Heart right ventricle (tissue), 16 donors: ENCODE measurements at places on chromosomes 2 and 18. TPM values are rescaled to one million over a fixed set of nuclear protein-coding genes. Genes with fewer than 3 reads are reported as not detected.

GRCh38 chr2:109649736-109650695 lies 35.9 kb downstream of the SOWAHC start:
- no peaks in the 10 kb centered on the region for H3K36me3 ChIP-seq
- DNase-seq, result no peak
- H3K27me3 ChIP-seq, result no peaks in the 10 kb centered on the region
- no peak overlapping the region for H3K4me3 ChIP-seq
- no peak overlapping the region for H3K27ac ChIP-seq

GRCh38 chr18:6666012-6666685 lies 63.4 kb upstream of the ARHGAP28 start:
- DNase-seq, result no peak
- H3K27me3 ChIP-seq, result no peaks in the 10 kb centered on the region
- H3K4me3 ChIP-seq, result no peak overlapping the region
- no peaks in the 10 kb centered on the region for H3K4me1 ChIP-seq

- H3K4me1 ChIP-seq, result no peaks in the 10 kb centered on the region
- no peak overlapping the region for H3K4me3 ChIP-seq
- no peaks in the 10 kb centered on the region for H3K27me3 ChIP-seq
- H3K36me3 ChIP-seq, result no peaks in the 10 kb centered on the region
- no peak overlapping the region for H3K27ac ChIP-seq
Measured at GRCh38 chr18:76483780-76484179, 11.3 kb downstream of the ZNF516 start.

GRCh38 chr2:237154082-237154638 lies 68.5 kb downstream of the COPS8 start:
- no peaks in the 10 kb centered on the region for H3K4me1 ChIP-seq
- H3K36me3 ChIP-seq, result no peaks in the 10 kb centered on the region
- DNase-seq, result no peak
- no peak overlapping the region for H3K27ac ChIP-seq
- H3K27me3 ChIP-seq, result no peaks in the 10 kb centered on the region

- peaks cover 8% of the 10 kb centered on the region for H3K36me3 ChIP-seq
- DNase-seq, result no peak
- peaks cover 77% of the 10 kb centered on the region for H3K4me1 ChIP-seq
- no peaks in the 10 kb centered on the region for H3K27me3 ChIP-seq
Measured at GRCh38 chr2:33482518-33482917, 6.1 kb downstream of the RASGRP3 start.

DNA sequence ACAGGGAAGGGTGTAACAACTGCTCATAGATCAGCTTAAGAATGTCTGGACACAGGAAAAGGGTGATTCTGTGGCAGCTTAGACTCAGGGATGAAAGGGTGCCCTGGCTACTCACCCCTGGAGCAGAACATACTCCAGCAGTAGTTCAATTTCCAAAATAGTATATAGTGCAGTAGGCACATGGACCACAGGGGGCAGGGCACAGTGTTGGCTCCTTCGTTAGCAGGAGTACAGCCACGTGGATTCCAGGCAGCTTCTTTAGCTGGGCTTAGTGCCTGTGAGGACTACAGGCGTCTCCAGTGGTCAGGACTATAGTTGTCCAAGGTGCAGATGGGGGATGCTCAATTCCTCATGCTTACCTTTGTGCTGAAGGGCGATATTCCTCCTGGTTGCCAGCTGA lies 277.5 kb upstream of the DDX18 start:
- DNase-seq, result no peak
- no peaks in the 10 kb centered on the region for H3K36me3 ChIP-seq
- H3K4me1 ChIP-seq, result no peaks in the 10 kb centered on the region
- H3K4me3 ChIP-seq, result no peak overlapping the region
- H3K27me3 ChIP-seq, result peaks cover 4% of the 10 kb centered on the region
- H3K27ac ChIP-seq, result no peak overlapping the region

- no peaks in the 10 kb centered on the region for H3K27me3 ChIP-seq
- peaks cover 24% of the 10 kb centered on the region for H3K4me1 ChIP-seq
- H3K27ac ChIP-seq, result no peak overlapping the region
- H3K4me3 ChIP-seq, result no peak overlapping the region
Measured at GRCh38 chr18:48918660-48919456, 31.9 kb downstream of the SMAD7 start.

GRCh38 chr2:226477221-226478108 lies 322.2 kb downstream of the IRS1 start:
- H3K4me3 ChIP-seq, result no peak overlapping the region
- DNase-seq, result no peak
- H3K27me3 ChIP-seq, result no peaks in the 10 kb centered on the region

The CCDC148 gene
- total RNA-seq, result 0.68 TPM

The MOGAT1 gene
- total RNA-seq, result 0.46 TPM

The ATP5MC3 gene
- 1,045 TPM for total RNA-seq
